ENCODE measurements at places on chromosomes 6 and 20.

- DNase-seq = no peak
These were observed 178.7 kb downstream of the ATXN1 start for GRCh38 chr6:16582446-16583143.

DNA sequence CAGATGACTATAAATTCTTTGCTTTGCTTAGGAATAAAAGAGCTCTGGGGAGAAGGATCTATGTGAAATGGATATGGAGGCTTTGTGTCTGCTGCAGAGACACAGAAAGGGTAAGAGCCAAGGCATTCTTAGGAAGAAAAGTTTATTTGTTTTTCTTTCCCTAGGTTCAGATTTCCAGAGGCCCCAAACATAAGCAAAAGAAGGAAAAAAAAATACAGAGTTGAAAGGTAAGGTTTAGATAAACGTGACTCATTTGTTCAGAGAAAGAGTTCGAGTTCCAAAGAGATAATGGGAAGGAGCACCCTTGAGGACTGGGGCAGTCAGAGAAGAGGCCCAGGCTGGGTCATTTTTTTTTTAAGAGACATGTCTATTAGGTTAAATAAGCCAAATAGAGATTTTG lies 27.4 kb upstream of the BMP5 start:
- DNase-seq = no peak

DNA sequence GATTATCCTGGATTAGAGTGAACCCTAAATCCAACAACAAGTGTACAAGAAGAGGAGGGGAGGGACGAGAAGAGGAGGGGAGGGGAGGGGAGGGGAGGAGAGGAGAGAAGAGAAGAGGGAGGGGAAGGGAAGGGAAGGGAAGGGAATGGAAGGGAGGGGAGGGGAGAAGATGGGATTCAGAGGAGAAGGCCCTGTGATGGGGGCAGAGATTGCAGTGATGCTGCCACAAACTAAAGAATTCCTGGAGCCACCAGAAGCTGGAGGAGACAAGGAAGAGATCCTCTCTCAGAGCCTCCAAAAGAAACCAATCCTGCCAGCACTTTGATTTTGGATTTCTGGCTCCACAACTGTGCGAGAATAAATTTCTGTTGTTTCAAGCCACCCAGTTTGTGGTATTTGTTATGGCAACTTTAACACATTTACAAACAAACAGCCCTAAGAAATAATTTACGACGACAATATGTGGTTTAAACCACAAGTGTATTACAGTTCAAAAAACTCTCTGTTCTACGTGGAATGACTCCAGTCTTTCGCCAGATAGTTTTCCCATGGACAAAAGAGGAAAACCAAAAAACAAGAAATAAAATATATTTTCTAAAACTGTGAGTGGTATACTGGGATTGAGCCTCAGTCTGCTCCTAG lies 235.4 kb downstream of the HDGFL1 start:
- DNase-seq = no peak

GRCh38 chr20:568673-569415 lies 25.3 kb upstream of the CSNK2A1 start:
- DNase-seq = no peak

DNA sequence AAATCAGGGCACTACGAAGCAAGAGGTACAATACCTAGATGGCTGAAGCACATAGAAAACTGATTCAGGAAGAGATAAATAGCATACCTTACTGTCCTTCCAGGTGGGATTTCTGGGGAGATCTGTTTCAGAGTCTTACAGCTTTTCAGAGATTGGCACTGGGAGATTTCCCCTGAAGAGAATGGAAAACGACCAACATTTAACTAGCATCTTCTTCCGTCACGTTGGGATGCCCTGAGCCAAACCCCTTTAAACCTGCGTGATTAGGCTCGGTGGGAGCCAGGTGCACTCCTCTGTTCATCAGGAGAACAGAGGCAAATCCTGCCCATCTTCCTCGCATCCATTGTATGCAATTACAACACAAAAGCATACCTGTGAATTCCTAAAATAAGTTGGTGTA lies 614.5 kb downstream of the HDGFL1 start:
- DNase-seq = no peak

DNA sequence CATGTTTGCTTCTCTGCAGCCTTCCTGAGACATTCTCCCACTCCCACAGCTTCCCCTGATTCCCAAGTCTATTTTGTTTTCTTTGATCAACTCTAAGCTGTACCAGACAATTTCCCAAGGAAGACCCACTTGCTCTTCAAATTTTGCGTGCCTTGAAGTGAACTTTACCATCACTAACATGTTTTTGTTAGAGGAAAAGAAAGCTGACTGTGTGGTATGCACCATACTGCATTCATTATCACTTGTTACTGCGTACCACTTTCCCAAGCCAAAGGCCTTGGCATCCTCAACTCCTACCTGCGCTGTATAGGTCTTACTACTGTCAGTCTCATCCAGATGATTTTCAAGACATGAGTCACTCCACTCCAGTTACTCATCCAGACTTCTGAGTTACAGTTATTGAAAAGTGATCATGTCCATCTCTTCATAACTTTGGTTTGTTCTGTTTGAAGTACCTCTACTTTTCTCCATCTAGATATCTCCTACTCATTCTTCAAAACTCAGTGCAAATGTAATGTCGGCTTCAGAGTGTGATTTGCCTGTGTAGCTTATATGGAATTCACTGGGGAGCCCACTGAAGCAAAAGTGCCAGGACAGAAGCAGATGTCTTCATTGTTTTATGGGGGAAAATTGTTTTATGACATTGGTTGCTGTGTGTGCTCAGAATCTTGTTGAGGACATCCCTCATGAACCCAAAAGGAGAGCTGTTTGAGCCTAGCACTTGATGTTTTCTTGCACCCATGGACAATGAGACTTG lies 5.2 kb downstream of the RPS12 start:
- no peak for DNase-seq

GRCh38 chr20:24656391-24656790 lies 187.0 kb downstream of the SYNDIG1 start:
- DNase-seq = no peak

- DNase-seq = no peak
These were observed 98.3 kb upstream of the GCM1 start for GRCh38 chr6:53246924-53247323.

DNA sequence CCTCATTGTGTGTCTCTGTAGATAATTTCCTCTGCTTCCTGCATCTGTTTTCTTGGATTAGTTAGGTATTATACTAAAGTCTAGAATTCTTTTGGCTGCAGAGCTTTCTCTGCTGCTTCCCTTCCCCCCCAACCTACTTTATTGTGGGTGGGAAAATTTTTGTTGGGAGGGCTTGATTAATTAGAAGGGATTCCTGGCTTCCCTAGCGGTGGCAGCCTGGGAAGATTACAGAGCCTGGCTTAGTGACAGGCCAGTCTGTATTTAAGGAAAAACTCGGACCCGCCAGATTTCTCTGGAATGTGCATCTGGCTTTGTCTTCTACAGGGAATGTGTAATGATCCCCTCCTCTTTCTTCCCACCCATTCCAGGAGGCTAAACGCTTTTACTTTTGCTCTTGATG lies 31.2 kb downstream of the SLX4IP start:
- no peak for DNase-seq

DNA sequence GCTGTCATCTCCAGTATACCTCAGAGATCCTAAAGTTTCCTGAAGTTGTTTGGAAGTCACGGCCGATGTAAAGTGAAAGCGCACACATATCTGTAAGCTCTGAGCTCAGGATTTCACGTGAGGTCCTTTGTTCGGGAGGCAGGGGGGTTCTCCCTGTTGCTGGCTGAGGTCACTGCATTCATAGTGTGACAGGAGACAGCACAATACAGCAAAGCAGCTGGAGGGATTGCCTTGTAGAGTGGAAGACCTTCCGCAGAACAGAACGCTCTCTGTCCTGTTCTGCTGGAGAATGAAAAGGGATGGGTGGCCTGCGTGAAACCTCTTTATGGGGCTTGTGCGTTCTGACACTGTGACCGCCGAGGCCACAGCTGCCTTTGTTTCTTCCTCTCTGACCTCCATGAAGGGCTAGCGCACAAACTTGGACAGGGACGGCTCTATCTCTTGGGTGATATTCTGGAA lies 13.4 kb upstream of the SERPINB1 start:
- no peak for DNase-seq

GRCh38 chr6:170553534-170554012 lies 466 bp upstream of the PSMB1 start:
- DNase-seq = peak; percentile 56

All from LNCaP clone FGC (cell line).